Omental fat pad (tissue), 4 donors: ENCODE measurements at places on chromosomes 16 and 17. TPM values are rescaled to one million over a fixed set of nuclear protein-coding genes. Genes with fewer than 3 reads are reported as not detected.
A peak's percentile ranks its signal among the peaks of the same experiment; 100 is the strongest.

DNA sequence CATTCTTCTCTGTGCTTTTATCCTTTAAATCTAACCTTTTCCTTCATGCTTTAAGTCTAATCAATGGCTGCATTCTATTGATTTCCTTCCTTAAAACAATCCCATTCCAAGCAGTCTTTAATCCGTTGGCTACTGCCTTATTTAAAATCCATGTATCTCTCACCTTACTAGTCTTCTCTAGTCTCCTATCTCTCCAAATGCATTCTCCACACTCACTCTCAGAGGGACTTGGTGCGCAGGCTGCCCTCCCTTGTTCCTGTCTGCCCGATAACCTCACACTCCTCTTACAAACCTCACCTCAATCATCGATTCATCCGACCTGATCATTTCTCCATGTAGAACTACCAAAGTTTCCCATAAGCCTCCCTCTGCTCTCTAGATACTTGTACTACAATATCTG, 23.1 kb downstream of the PSMD12 start:
- no peak for DNase-seq

GRCh38 chr17:44451832-44452231, 51.4 kb downstream of the GPATCH8 start:
- DNase-seq = no peak

GRCh38 chr17:66515974-66516373, 213.6 kb downstream of the PRKCA start:
- DNase-seq = no peak

G6PC1 gene
- not detected for total RNA-seq

- DNase-seq = peak; percentile 60
Measured at GRCh38 chr17:19386051-19386929, 700 bp downstream of the MFAP4 start.
